ENCODE measurements at places on chromosomes 16 and 17.
A peak's percentile ranks its signal among the peaks of the same experiment; 100 is the strongest.

- no peak for DNase-seq
Measured at GRCh38 chr16:87895641-87896141, 26.4 kb upstream of the SLC7A5 start.

DNA sequence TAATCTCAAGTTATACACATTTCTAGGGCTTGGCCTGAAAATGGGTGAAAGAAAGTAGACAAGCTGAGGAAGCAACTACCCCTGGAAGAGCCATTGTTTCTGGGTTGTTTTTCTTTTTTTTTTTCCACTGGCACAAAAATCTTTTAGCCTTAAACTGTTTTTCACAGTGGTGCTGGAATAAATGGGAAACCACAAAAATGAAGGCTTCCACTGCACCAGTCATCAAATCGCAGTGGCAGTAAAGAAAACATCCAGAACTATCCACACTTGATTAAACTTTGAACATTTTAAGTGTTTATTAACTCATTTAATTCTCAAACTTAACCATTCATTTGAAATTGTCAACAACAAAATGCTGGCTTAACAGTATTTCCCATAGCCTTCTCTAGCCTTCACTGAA, 14.3 kb downstream of the CMTM4 start:
- no peak for DNase-seq

DNA sequence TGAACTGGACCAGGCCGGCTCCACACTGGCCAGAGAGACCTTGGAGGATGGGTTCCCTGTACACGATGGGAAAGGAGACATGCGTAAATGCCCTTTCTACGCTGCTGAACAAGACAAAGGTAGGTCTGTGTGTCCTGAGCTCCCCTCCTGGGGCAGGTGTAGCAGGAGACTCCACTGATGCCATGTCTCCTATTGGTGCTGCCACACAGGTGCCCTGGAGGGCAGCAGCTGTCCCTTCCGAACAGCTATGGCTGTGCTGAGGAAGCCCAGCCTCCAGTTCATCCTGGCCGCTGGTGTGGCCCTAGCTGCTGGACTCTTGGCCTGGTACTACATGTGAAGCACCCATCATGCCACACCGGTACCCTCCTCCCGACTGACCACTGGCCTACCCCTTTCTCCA, 29.2 kb downstream of the CDIP1 start:
- DNase-seq = no peak

DNA sequence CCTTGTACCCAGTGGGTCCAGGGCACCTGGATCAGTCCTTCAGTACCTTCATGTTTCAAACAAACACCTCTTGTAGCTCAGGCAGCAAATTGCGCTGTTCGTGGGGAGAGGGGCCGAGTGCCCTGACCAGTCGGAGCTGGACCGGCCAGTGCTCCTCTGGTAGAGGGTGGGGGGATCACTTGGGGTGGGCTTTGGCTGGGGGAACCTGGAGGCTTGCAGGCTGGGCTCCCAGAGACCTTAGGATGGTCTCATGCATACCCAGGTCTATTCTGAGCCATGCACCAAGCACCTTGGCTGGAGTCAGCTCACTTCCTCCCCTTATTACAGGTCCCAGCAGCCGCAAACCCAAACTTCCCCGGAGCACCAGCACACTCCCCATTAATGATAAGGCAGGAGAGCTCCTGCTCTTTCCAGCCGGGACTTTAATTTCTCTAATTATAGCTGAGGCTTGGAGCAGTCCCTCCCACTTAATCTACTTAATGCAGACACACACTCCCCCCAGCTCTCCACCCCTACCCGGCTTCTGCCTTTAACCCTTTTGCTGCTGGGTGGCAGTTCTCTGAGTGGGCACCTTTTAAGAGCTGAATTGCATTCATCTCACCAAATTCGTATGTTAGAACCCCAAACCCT, 26.3 kb upstream of the MGAT5B start:
- no peak for DNase-seq

- DNase-seq = no peak
Measured at GRCh38 chr17:28326114-28326513, 7.1 kb downstream of the TMEM97 start.

DNA sequence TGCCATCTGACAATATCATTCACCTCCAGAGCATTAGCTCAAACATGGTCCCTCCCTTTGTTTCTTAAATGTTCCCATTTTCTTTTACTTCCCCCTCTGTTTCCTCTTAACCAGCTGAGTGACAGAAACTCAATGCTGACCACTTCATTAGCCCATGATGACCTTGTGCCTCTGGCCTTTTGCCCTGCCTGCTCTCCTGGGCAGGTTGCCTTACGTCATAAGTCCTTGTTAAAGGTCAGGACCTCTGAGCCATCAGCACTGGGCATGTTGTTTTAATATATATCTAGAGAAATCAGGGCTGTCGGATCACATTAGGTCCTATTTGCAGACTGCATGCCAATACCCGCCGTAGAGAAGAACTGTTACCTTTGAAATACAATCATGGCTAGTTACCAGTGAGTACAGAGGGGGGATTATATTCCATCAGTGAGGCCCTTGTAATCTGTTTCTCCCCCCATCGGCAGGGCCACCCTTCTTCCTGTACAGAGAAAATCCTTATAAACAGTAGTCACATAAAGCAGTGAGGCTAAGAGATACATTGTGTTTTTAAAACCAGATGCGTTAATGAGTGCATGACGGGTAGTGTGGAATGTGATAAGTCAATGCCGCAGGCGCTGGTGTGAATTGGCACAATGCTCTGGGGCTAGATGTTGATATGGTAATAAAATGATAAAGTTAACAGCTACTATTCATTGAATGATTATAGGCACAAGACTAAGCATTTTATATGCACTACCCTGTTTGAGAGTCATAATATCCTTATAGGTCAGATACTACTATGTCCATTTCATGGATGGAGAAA, 94.3 kb upstream of the ZFHX3 start:
- DNase-seq = no peak

DNA sequence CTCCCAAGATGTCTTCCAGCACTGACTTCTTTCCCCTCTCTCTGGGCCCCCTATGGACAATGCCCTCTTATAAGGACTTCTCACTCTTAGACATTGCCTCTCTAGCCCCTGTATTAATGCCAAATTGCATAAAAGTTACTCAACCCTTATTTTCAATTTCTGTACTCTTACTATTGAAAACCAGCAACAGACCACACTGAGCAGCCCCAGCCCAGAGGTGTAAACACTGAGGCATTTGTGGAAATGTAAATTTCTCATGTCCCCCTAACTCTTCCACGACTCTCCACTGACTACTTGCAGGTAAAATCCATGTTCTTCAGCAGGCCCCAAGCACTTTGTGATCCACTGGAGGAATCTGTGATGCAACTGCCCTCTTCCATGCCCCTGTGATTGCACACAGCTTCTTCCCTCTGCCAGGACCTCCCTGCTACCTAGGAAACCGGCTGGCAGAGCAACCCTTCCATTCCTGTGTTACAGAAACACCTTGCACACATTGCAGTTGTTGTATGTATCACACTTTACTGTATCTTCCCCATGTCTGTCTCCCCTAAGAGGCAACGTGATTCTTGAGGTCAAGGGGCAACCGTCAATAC, 4.4 kb downstream of the N4BP1 start:
- no peak for DNase-seq

- DNase-seq = no peak
Measured at GRCh38 chr17:34730816-34731215, 151.4 kb downstream of the TMEM132E start.

DNA sequence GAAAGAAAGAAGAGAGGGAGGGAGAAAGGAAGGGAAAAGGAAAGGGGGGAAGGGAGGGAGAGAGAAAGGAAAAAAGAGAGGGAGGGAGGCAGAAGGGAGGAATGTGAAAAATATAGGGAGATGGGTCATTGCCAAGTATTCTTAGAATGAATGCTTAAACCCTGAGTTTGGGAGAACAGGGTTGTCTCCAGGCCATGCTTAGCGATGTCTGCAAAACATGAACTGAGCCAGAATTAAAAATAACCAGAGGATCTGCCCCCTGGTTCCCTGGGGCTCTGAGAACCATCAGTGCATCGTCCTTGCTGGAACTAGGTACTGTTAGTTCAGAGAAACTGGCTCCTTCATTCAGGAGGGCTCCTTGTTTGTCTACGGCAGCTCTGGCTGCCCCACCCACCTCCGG, 170.4 kb downstream of the IRX5 start:
- no peak for DNase-seq

GRCh38 chr17:72270273-72270924, 149.6 kb downstream of the SOX9 start:
- peak; percentile 73 for DNase-seq

DNA sequence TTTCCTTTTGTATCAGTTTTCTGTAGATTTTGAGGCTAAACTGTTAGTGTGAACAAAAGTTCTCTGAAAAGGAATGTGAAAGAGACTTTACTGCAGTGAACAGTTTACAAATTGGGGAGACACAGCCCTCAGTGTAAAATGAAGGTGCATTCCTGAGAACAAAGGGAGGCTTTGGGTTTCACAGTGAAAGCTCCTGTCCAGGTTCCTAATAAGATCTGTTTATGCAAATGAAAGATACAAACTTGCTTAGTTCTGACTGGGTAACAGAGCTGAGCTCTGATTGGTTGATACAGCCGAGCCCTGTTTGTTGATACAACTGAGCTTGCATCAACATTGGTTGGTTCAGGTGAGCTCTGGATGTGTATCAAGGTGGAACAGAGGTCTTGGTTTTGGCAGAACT, 8.3 kb upstream of the CDRT15 start:
- DNase-seq = no peak

DNA sequence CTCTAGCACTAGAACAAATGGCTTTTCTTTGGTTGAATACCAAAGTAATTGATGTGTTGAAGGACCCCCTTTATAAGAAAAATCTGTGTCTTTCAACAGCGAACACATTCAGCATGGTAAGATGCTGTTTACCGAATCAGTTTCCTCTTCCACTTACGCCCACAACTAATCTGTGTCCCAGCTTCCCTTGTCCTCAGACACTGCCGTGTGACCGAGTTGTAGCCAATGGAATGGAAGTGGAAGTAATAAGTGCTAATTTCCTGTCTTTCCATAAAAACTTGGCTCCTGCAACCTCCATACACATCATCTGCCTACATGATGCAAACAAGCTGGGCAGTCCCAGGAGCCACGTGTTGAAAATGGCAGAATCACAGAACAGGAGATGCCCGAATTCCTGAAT, 10.4 kb downstream of the CDIPT start:
- no peak for DNase-seq

DNA sequence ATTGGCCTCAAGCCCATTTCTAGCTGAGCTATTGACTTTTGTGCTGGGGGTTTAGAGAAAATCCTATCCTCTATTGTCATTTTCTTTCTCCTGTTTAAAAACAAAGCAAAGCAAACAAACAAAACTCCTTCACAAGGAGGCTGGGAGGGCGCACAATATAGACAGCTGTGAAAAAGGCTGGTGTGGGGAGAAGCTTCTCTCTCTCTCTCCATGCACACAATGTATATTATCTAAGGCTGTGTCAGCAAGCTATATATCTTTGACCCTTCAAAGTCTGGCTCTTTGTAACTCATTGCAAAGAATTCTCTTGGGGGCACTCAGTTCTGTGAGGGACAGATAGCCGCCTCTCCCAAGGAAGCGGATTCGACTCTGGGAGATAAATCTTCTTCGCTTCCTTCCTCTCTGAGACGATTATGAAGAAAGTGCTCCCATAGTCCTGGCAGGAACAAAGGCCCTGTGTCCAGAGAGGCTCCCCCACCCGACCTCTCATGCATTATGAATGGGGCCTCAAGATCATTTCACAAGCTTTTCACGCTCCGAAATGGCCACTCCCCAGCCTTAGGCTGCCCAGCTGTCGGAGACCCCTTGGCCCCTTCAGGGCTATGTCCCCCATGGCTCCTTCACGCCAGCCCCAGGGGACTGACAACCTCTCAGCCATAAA, 33.2 kb upstream of the MEAK7 start:
- no peak for DNase-seq

GRCh38 chr16:59484833-59485516, 750.9 kb upstream of the GOT2 start:
- no peak for DNase-seq

DNA sequence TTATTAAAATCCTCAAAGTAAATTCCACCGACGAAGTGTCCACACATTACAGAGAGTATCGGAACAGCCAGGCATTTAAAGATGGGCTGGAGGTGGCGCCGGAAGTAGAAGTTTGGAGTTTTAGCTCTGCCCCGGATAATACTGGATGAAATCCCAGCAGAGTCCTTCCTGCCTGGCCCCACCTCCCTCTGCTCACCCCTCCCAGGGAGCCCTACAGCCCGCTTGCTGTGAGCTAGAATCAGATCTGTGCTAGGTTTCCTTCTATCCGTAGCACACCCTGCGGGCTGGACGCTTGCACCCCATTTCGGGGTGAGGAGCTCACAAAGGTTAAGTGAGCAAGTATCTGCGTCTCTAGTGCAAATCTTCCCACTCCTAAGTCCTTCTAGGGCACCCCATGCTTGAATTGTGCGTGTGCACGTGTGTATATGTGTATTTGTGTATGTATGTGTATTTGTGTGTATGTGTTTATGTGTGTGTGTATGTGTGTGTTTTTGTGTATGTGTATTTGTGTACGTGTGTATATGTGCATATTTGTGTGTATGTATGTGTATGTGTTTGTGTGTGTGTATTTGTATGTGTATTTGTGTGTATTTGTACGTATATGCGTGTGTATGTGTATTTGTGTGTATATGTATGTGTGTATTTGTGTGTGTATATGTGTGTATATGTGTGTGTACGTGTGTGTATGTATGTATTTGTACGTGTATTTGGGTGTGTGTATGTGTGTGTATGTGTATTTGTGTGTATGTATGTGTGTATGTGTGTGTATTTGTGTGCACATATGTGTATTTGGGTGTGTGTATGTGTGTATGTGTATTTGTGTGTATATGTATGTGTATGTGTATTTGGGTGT, 61.4 kb downstream of the HAPSTR1 start:
- no peak for DNase-seq

- no peak for DNase-seq
Measured at GRCh38 chr16:88341551-88342290, 41.0 kb upstream of the ZNF469 start.

GRCh38 chr17:15475631-15476354, 8.4 kb upstream of the CDRT4 start:
- DNase-seq = no peak

- no peak for DNase-seq
Measured at GRCh38 chr16:3769942-3770341, 52.6 kb upstream of the TRAP1 start.

DNA sequence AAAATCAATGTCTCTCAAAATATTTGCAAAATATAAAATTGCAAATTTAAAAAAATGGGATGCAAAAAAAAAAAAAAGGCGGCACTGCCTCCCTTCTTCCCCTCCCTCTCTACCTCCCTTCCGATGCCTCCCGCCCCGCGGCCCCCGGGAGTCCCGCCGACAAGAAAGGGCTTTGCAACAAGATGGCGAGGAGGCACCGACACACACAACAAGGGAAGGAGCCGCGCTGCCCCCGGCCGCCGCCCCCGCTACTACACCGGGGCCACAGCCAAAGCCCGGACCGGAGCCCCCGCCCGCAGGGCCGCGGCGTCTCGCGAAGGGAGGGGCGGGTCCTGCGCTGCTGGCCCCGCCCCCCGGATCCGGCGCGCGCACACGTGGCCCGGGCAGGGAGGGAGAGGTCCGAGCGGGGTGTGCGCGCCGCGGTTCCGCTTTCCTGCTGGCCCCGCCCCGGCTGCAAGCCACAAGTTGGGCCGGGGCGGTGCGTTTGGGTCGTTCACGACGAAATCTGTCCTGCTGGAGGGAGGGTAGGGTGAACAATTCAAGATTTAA, at the start of gene MNT:
TSS of gene MNT (minus strand) at position 184 of the 549 bp plus-strand sequence. CDS start 348 bp downstream, outside the sequence.
- peak; percentile 96 for DNase-seq

GRCh38 chr16:85507342-85507741, 105.8 kb upstream of the GSE1 start:
- DNase-seq = no peak

Data from left hindlimb (tissue), 1 donor.